ENCODE measurements at places on chromosomes 12 and 14.

DNA sequence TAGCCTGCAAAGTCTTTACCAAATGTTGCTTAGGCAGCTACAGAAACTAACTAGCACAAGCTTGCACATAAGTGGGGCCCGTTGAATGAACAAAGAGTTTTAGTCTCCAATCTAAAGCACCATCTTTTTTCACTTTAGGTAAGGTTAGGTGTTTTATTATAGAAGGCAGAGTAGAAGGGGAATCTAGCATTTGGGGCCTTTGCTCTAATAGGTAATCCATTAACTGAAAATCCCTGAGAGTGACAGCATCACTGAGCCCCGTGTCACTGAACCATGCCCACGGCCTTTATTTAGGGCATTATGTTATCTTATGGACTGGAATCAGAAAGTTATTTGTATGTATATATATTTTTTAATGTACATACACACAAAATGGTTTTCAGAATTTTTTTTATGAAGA is 25.1 kb downstream of the CPNE8 start:
- no peak for DNase-seq

DNA sequence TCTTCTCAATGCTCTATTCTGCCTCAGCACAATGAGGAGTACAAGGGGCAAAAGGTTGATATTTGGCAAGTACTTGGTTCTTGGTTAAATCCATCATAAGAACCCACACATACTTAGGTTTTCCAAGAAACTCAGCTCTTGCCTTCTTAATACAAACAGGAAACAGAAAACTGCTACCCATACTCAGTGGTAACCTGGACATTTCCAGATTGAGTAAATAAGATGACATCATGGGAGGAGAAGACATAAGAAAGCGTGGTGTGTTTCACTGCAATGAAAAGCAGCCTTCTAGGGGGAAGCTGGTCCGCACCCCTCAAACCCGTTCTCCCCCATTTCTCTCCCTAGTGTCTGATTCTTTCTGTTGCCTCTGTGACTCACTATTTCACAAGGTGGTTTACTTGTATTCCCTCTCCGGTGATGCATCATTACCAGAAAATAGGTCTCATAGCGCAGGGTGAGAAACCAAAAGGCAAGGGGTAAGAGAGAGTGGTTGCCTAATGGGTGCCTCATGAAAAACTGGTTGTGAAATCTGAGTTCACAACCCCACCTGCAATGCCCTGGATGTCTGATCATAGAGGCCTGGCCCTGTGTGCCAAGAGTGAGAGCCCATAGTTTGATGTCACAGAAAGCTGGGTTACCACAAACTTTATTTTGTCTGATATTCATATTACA is 326.5 kb upstream of the TBX3 start:
- DNase-seq = no peak

GRCh38 chr12:10368206-10369171 is 21.4 kb downstream of the KLRK1 start:
- DNase-seq = no peak

DNA sequence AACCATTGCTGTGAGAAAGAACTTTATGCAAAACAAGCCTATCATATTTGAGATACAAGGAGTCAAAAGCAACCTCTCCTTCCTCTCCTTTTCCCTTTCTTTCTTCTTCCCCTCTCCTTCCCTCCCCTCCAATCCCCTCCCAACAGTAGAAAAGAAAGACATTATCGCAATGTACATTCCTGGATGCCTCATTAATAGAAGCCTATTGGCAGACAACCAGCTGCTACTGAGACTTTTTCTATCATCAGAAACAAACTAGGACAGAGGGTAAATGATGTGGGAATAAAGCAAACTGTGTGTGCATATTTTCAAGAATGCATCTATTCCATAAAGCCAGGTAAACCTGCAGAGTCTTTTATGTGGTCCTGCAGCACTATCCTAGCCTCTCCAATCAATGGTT is 237.2 kb downstream of the ITPR2 start:
- no peak for DNase-seq

DNA sequence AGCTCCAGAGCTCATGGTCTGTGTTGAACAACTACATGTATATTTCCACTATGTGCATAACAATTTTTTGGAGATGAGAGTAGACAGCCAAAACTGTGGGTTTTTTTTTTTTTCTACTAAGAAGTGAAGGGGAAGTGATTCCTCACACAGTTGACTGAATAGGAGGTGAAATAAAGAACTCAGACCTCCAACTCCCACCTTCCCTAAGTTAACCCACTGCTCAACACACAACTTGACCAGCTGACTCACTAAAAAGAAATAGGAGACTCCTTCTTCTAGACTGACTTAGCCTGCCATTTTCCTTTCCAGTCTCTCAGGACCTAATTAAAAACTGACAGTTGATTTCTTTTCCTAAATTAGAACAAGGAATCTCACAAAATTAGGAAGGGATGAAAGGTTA is 1.7 kb downstream of the M6PR start:
- DNase-seq = no peak

DNA sequence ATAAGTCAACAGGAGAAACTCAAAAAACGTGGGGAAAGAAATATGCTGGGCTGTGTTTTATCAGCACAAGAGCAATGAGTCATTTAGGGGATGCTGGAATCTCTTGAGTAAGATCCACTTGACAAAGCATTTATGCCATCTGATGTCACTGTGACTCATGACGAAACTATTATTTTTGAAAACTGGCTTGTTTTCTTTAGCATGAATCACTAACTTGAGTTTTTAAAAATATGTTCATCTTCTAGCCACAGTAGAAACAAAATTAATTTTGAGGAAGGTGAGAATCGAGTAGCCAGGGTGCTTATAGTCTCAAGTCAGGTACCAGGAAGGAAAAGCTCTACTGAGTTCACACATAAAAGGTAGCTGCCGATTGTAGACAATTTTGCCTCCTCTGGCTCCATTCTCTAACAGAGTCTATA is 456.2 kb upstream of the MGAT4C start:
- no peak for DNase-seq

DNA sequence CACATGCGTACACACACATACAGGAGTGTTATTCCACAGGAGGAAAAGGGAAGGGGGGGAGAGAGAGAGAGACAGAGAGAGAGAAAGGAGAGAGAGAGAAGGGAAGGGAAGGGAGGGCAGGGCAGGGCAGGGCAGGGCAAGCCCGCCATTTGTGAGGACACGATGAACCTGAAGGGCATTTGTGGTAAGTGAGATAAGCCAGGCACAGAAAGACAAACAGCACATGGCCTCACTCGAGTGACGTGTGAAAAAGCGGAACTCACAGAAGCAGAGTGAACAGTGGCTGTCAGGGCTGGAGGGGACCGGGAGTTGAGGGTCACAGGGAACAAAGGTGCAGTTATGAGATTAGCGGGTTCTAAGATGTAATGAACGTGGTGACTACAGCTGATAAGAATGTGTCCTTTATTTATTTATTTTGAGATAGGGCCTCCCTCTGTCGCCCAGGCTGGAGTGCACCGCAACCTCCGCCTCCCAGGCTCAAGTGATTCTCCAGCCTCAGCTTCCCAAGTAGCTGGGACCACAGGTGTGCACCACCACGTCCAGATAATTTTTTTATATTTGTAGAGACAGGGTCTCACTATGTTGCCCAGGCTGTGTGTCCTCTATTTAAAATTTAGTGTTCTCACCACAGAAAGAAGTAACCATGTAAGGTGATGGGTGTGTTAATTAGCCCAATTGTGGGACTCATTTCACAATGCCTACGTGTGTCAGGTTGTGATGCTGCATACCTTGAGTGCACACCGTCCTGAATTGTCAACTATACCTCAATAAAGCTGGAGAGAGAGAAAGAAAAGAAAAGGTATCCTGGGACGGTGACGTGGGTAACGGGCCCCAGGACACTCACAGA is 18.7 kb upstream of the FBRSL1 start:
- DNase-seq = no peak

DNA sequence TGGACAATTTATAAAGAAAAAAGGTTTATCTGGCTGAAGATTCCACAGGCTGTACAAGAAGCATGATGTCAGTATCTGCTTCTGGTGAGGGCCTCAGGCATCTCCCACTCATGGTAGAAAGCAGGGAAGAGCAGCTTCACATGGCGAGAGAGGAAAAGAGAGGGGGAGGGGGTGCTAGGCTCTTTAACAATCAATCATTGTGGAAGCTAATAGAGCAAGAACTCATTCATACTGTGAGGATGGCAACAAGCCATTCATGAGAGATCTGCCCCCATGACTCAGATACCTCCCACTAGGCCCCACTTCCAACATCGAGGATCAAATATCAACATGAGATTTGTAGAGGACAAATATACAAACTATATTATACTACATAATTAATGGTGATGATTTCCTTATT is 361.9 kb upstream of the FAR2 start:
- DNase-seq = no peak

DNA sequence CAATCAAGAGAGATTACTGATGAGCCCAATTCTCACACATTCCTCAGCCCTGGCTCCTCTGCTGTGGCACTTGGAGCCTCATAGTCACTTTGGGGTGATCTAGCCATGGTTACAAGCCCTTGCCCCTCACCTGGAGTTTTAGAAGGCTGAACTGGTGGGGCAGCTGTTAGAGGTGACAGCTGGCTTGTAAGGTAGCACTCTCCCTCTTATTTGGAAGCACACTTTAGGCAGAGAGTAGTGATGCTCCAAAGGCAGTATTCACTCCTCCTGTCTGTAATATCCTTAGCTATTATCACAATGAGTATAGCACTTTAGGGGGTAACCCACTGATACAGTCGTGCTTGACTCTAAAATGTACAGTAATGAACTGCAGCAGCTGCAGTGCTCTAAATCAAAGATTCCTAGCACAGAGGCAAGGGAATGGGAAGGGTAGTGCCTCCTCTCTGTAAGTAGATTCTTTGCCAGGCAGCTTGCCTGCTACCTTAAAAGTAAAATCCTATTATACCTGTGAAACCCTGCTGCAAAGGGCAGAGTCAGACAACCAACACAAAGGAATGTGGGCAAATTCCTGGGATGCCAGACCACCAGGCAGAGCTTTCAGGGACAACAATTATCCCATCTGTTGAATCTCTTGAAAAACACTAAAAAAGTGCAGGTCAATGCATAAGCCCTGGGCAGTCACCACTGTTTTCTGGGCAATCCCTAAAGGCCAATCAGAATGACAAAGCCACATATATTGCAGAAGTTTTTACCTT is 336.3 kb downstream of the NOVA1 start:
- DNase-seq = no peak

GRCh38 chr14:101217080-101217463 is 313.6 kb upstream of the RTL1 start:
- DNase-seq = no peak

GRCh38 chr14:89978656-89979055 is 22.9 kb downstream of the TDP1 start:
- no peak for DNase-seq

DNA sequence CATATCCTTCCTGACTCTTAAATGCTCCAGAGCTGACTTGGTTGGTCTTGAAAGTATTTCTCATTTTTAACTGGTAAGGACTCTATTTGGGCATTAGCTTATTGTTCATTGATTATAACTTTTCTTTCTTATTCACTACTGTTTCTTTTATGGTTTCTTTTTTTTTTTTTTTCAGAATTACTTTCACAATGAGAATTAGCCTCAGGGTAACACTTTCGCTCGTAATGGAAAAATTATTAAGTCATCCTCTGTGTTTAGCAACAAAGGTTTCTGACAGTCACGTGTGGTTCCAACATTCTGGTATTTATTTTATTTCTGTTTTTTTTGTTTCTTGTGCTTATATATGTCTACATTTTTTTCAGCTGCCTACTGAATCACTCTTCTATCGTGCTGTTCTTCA is 80.0 kb downstream of the METTL25 start:
- no peak for DNase-seq

- no peak for DNase-seq
Measured at GRCh38 chr14:35286003-35286600, 6.1 kb upstream of the PSMA6 start.

GRCh38 chr14:96588410-96589257 is 86.5 kb downstream of the PAPOLA start:
- DNase-seq = no peak

GRCh38 chr12:98058838-98059237 is 456.6 kb upstream of the TMPO start:
- no peak for DNase-seq

- no peak for DNase-seq
Measured at GRCh38 chr12:124993626-124994436, at the start of gene BRI3BP. Gene BRI3BP, plus strand, starts transcription at chr12:124993645. Its CDS starts 146 bp downstream, at chr12:124993791.

DNA sequence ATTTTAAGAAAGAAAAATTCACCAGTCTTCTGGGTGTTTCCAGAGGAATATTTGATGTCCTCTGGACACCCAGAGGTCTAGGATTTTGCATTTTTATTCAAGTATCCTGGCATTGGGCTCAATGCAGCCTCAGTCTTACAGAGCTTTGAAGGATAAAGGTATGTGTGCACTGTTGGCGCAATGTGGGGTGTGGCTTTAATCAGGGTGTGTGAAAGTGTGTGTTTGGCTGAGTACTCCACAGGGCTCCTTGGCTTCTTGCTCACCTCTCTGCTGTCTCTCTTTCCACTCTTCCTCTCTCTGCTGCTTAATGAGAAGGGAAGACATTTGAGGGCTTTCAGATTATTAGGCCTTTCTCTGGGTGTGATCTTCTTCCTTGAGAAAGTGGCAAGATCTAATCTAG is 193.3 kb upstream of the CCND2 start:
- no peak for DNase-seq
